RCC 7860 (cell line): ENCODE measurements at places on chromosomes 5 and 9.
A peak's percentile ranks its signal among the peaks of the same experiment; 100 is the strongest.

GRCh38 chr9:136303066-136303824 is 649 bp downstream of the CCDC187 start:
- no peak for DNase-seq

DNA sequence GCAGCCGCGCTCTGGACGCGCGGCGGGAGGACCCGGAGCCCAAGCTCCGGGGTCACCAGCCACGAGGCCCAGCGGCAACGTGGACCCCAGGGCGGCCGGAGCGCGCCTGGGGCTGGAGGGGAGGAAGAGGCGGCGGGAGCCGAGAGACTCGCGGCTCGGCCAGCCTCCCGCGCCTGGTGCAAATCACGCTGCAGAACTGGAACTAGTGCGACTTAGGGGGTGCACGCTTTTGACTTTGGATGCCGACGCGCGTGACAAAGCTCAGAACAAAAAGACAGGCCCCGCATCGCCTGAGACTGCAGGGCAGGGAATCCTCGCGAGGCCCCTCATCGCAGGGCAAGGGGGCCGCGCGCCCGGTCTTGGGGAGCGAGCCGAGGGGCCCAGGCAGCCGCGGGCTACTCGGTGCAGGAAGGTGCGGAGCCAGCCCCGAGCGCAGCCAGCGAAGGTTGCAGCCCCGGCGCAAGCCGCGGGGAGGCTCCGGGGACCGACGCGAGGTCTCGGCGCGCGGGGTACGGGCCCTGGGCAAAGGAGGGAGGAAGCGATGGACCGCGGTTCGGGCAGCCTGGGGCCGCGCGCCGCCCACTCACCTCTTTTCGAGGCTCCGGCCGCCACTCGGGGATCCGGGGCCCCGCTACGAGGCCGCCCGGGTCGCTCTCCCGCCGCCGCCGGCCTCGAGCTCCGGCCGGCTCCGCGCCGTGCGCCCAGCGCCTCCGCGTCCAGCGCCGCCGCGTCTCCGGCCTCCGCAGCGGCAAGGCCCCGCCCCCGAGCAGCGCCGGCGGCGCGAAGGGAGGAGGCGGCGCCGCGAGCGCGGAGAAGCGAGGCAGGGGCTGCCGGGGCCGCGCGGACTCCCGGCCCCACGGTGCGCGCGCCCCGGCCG is at the start of gene GOLM1:
Gene GOLM1, minus strand, starts transcription at position 735 of the 877 bp plus-strand sequence. CDS start 20,238 bp downstream, outside the sequence.
- peak; percentile 46 for DNase-seq

GRCh38 chr9:84988621-84989020 is 319.1 kb downstream of the NTRK2 start:
- no peak for DNase-seq

GRCh38 chr5:5080790-5081189 is 59.3 kb upstream of the ADAMTS16 start:
- DNase-seq, result peak; percentile 16

GRCh38 chr9:115211413-115212124 is 93.6 kb upstream of the TNC start:
- DNase-seq, result peak; percentile 75

DNA sequence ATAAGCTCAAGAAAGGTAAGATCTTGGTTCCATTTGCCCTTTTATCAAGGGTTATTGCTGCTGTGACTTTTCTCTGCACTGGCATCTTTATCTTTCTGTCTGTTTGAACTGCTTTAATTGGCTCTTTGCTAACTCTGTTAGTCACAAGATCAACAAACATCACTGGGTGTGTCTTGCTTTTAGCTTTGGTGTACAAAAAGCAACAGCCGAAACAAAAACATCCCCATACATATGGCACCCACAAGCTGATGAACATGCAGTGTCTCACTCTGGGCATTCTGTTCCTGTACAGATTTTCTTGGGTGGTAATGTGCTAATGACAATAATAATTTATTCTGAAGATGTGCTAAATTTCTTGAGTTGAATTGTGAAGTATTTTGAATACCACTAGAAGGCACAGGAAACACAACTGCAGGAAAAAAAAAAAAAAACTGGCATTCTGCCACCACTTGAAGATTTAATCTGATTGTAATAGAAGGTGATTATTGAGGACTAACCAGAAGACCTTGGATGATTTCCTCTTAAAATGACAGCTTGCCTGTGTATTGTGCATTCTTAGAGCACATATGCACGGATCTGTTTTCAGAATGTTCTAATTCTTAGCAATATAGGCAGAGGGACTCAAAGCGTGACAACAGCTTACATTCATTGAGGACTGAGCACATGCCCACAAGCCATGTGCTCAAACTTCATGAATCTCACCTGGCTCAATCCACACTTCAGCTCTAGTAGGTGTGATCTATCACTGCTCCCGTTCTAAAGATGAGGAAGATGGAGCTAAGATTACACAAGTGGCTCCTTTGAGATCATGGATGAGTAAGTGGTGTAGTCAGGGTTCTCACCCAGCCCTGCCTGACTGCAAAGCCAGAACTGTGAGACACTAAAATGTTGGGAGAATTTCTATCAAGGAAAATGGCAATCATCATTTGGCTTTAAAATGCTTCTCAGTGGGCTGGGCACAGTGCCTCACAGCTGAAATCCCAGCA is 96.4 kb downstream of the EBF1 start:
- no peak for DNase-seq

- DNase-seq, result no peak
Observed at GRCh38 chr5:135643881-135644766, 65.3 kb upstream of the CXCL14 start.

DNA sequence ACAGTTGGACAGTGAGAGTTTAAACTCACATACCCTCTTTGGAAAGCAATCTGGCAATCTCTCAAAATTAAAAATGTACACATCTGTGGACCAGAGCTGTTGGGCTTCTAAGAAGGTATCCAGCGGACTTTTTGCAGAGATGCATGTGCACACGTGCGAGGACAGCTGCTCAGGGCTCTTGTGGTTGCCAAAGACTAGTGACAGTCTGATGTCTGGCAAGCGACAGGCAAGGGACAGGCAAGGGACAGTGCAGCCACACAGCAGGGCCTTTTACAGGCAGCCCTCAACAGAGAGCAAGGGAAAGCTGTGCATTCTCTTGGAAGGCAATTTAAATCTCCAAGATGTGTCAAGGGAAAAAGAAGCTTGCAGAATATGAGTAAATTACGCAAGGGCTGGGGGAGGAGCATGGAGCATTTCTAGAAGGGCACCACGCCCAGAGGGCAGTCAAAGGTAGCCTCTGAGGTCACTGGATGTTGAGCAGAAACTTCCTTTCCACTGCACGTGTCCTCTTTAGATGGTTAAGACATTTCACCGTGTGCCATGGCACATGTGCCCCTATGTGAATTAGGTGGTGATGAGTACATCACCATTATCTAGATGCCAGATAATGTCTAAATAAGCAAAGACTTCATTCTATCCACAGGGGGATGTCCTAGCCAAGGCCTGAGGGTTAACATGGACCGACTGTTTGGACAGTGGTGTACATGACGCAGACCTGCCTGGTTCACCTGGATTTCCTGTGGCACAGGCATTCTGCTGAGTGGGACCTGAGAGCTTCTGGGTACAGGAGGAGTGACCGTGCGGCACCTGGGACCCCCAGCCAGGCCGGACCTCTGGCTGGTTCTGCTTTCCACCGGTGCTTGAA is 9.1 kb downstream of the GFPT2 start:
- peak; percentile 3 for DNase-seq

DNA sequence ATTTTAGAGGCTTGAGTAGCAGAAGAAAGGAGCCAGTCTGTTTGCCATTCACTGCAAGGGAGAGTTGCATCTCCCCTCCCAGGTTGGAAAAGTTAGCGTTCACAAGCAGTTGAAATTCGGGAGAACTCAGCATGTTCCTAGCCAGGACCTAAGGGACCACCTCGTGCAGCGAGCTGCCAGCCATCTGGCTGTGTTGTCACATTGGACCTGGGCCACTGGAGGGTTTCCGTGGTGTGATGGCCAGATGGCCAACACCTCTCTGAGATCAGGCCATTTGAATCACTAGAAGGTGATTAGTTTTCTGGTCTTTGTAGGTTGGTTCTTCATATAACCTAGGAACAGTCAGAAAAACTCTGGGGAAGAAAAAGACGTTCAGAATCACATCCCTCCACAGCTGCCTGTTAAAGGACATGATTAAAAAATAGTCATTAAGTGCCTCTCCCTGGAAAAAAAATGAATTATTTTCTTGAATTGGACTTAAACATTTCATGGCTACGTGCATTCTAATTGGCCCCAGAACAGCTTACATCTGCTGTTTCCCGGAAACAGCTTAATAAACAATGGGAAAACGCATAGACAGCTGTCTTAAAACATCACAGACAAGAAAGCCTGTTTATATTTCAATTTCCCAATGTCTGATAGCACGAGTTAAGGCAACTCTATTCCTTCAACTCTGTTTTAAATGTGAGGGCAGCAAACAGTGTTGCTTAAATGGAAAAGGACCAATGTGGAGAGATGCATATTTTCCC is 303.9 kb downstream of the TENT4A start:
- no peak for DNase-seq

- no peak for DNase-seq
Observed at GRCh38 chr9:6711403-6711802, 46.4 kb upstream of the KDM4C start.

- no peak for DNase-seq
Observed at GRCh38 chr9:120569556-120569955, 10.4 kb downstream of the CDK5RAP2 start.

GRCh38 chr9:121637713-121638220 is 13.7 kb upstream of the DAB2IP start:
- peak; percentile 44 for DNase-seq

DNA sequence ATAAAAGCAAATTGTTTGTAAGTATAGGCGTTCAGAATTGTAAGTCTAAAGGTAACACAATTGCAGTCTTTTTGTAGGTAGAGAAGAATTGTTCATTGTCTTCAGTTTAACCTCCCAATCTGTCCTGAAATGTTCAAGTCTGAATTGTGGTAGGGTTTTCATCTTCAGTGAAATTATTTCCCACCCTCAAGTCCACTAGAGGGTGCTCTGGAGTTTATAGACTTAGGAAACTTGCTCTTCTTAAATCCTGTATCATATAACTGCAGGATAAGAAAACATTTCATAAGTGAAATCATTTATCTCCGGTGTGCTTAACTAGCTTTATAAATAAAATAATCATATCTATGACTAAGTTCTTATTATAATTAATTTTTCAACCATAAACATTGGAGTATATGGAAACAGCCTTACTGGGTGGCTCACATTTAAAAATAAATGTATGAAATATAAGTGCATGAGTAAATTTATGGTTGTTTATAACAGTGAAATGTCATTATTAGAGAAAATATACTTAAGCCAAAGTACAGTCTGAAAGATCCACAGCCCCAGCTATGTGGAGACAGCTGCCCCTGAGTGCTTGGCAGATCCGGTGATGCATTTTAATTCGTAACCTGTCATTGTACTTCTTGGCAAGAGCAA is 182.4 kb upstream of the OTULINL start:
- peak; percentile 52 for DNase-seq

- no peak for DNase-seq
Observed at GRCh38 chr9:78149702-78150291, 86.1 kb upstream of the CEP78 start.

DNA sequence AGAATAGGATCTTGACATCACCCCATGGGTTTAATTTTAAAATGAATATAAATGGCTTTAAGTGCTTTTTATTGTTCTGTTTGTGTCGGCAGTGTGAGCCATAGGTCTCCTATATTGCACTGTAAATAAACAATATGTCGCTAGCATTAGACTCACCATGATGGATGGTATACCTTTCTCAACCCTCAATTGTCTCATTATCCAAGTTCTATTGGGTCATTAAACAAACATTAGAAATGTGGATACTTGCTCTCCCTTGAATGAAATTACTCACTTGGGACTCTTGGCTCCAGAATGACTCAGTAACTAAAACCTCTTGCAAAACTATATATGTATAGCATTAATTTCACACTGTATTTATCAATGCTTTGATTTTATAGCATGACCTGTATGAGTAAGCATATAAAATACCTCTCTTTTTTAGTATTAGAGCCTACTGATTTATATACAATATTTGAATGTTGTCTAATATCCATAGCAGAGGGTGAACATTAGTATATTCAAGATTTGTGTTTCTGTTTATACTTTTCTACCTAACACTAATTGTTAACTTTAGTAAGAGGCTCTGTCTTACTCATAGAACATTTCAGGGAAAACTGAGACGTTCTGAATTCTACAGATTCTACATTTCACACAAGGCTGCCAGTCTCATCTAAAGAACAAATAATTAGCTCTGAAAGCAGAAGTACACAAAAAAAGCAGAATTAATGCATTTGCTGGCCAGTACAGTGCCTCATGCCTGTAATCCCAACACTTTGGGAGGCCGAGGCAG is 303.8 kb upstream of the PRR16 start:
- no peak for DNase-seq

- DNase-seq, result peak; percentile 61
Observed at GRCh38 chr9:97900738-97901565, 21.3 kb downstream of the TRMO start.

DNA sequence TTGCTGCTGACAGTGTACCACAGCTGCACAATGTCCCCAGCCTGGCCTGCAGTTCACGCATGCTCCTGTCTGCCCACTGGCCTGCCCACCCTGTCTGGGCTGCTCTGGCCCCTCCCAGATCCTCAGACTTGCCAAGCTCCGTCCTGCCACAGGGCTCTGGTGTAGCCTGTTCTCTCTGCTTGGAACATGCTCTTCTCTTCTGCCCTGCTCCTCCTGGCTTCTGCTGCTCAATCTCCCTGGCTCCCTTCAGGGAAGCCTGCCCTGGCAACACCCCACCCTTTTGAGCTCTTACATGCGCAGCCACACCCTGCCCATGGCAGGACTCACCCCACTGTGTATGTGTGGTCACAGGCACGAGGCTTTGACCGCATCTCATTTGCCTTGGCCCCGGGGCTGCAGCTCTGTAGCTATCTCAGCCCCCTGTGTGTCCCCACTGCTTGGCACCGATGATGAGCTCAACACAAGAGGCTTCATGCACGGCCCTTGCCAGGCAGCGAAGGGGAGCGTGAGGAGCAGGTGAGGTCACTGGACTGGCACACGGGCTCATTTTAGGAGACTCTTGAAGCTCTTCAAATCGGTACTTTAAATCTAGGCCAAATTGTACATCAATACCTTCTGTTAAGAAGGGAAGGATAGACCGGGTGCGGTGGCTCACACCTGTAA is 20.4 kb upstream of the BRD3 start:
- no peak for DNase-seq

DNA sequence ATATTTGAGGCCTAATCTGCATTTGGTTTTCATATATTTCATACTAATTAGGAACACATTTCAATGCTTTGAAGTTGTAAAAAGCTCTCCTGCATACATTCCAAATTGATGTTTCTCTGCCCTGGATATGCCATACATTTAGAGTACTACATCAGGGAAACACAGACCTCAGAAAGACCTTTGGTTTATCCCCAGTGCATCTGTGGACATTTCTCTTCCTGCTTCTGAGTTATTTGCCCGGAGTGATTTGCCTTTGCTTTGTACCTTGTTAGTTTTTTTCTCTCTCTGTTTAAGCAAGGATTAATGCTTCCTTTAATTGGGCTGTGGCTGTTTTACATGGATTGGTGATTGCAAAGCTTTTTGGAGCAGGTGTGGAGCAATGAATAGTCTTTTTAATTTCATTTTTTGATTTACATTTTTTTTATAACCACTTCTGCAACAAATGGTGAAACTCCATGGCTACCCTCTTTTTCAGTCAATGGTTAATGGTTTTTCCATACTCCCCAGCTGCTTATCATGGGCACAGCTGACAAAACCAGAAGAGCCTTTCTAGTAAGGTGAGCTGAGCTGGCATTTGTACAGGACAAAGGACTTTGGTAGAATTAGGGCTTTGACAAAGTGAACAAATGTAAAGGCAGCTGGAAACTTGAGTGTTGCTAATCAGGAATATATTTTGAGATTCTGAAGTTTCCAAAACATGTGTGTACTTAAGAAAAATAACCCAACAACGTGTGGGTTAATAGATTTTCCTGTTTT is 54.2 kb downstream of the ZSWIM6 start:
- DNase-seq, result no peak

- DNase-seq, result peak; percentile 48
Observed at GRCh38 chr9:73683862-73684591, 532.4 kb downstream of the ANXA1 start.

GRCh38 chr5:52269859-52270258 is 517.9 kb upstream of the ITGA1 start:
- no peak for DNase-seq
